Activated CD4-positive, CD25-positive, alpha-beta regulatory T cell treated with anti-CD3 and anti-CD28 coated beads, Interleukin-2, amount 50 U/mL, for 16 hours (primary cell): ENCODE measurements at places on chromosomes 11 and 22.

- no peak for DNase-seq
Measured at GRCh38 chr11:93444617-93445073, 98.5 kb downstream of the SMCO4 start.

- DNase-seq = no peak
Measured at GRCh38 chr11:30143098-30143705, 87.6 kb upstream of the FSHB start.

- DNase-seq = no peak
Measured at GRCh38 chr11:47177846-47178245, 1.2 kb upstream of the ARFGAP2 start.

DNA sequence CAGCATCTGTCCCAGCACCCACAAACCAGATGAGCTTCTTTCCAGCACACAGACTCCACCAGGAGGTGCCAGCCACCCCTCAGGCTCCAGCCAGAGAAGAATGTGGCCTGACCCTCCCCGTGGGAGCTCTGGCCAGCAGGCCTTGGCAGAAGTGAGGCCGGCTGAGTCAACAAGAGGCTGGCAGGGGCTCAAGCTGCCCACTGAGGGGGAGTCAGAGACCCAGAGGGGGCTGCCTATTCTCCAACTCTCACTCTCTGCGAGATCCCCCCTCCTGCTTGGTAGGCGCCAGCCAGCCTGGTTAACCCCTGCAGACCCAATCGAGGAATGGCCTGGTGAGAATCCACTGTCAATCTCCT, 10.6 kb upstream of the CDC42EP1 start:
- no peak for DNase-seq

- no peak for DNase-seq
Measured at GRCh38 chr22:20549232-20549841, 41.9 kb downstream of the MED15 start.
